ENCODE measurements at places on chromosomes 3 and 15.

DNA sequence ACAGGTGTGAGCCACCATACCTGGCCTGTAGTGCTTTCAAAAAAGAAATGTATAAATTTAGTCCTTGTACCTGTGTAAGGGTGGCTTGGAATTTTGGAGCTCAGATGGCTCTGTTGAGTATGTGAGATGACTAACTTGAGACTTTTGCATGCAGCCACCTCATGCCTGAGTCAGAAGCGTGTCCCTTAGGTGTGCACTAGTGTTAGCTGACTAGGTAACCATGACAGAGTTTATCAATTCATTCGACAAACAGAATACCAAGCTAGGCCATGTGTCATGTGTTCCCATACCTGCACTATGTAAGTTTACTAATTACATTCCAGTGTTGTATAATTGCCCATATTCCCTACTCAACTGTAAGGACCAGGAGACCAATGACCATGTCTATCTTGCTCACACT is 4.0 kb upstream of the ZNF639 start:
- DNase-seq, result no peak

DNA sequence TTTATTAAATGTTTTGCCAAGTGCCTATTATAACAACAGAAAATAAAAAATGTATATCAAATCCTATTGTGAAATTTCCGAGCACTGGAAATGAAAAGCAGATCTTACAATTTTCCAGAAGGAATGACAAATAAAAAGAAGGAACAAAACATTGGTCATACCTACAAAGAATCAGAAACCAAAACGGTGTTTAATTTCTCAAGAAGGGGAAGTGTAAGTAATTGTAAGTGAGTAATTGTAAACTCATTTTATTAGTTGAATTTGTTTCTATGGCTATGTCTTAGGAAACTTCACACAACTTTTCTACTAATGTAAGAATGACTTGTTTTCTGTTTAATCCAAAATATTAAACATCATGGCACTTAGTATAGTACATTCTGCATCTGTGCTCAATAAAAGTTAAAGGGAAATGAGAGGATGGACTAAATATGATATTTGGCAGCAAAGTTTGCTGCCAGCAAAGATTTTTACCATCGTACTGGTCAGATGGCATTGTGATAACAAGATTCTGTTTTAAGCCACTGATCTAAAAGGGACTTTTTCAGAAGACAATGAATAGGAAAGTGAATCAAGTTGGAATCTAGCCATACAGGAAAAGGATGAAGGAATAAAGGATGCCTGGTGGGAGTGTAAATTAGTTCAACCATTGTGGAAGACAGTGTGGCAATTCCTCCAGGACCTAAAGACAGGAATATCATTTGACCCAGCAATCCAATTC is 232.4 kb downstream of the NFKBIZ start:
- DNase-seq, result no peak

DNA sequence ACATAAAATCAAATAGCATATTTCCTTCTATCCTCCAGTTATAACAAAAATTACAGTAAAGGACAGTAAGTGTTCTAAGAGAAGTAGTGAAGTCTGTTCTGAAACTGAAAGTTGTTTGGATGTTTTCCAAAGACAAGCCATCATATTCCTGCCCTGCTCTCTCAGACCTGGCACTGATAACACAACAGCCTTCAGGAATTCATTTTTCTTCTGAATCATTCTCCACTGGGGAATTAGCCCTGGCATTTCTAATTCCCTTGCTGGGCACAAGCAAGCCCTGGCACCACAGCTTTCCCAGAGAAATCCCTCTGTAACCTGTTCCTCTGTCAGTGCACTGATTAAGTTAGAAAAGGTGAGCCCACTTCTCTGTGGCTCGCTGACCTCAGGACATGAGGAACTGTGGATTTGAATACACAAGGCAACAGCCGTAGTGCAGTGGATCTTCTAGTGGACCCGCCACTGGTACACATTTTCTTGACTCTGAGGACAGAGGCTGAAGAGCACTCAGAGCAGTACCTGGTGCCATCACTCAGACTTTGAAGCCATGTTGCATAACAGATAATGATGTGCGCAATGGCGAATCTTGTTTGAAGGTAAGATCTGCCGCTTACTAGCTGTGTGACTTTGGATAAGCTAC is 61.6 kb downstream of the WWTR1 start:
- no peak for DNase-seq

DNA sequence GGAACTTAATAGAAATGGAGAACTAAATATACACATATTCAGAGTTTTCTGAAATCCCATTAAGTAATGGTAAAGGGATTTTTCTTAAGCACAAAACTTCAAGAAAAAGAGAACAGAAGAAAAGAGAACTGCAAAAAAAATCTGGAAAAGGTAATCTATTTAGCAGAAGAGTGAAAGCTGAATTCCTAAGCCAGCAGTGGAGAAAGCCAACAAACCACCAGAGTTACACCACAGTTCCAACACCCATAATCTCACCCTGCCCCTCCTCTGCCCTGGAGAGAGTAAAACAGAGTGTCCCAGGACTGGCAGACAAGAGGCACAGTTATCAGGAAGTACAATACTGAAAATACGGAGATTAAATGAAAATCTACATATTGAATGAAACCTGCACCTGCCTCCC is 29.4 kb downstream of the TP53BP1 start:
- no peak for DNase-seq

GRCh38 chr3:49007771-49008528 is 759 bp downstream of the WDR6 start:
- peak; percentile 90 for DNase-seq

DNA sequence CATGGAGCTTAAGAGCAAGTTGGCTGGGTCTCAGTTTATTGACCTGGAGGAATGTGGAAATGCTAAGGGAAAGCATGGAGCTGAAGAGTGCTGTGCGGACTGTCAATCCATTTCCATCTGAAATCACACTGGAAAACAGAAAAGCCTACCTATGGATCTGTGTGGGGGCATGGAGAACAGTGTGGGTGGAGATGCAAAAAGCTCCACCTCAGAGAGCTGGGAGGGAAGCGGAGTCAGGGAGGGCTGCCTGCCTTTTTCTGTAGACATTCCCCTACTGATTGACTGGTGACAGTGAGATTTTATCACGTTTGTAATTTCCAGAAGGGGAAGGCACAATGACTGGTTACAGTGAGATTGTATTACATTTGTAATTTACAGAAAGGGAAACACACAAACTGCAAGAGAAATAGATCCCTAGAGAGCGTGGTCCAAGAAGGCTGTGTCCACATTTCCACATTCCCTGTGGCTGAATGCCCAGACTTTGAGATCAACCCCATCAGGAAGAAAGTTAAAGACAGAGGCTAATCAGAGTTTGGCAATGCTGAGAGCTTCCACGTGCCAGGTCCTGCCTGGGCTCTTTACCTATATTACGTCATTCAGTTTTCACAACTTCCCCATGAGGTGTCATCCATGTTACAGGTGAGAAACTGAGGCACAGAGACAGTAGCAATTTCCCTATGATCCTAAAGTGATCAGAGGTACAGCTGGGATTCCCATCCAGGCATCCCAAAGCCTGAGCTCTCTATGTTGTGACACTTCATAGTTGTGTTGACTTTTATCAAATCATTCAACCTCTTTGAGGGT is 67.7 kb upstream of the NSMCE3 start:
- DNase-seq, result no peak

DNA sequence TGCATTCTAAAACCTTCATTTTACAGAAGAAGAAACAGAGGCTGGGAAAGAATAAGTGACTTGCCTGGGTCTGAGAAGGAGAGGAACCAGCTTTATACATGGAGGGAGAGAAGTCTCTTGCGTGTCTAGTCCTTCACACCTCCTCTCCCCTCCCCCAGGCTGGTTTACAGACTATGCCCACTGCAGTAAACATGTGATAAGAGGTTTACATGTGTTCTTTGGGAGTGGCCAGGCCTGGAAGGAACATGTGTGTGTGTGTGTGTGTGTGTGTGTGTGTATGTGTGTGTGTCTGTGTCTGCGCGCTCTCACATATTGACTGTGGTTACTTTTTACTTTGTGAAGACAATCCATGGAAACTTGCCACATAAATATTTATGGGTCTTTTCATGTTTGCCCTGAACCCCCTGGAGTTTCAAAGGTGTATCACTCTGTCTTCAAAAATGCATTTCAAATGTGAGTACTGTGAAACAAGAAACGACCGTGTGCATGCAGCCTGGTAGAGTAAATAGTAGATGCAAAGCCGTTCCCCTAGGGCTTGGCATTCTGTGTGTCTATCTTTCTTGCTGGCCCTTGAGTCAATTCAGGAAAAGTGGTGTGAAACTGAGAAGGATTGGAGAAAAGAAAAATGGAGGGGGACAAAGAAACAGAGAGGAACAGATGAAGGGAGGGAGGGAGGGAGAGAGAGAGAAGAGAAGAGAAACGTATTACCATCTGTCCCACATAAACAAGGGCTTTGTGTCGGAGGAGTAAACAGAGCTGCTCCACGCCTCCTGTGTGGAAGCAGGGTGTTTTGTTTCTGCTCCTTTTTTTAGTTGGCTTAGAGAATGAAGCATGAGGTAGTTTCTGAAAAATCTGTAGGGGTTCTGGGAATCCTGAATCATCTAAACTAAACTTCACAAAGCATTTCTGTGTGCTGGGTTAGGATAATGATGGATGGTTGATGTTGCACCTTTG is 51.7 kb downstream of the CLDN11 start:
- DNase-seq, result no peak

DNA sequence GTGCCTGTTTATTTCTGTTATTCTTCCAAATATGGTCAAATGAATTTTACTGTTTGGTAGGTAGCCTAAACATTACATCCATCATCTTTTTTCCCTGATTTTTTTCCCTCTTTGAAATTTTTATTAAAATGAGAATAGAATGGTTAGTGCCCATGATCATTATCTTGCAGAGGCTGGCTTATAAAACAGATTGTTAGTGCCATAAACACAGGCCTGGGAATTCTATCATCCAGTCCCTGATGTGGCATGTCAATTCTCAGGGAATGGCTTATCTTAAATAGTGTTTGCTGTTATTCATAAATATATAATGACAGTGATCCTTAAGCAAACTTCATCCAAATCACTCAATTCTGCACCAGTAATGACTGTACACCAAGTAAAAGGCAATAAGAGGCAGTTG is 207.3 kb downstream of the TUSC7 start:
- DNase-seq, result no peak

- DNase-seq, result no peak
These were observed 36.9 kb downstream of the PLS1 start for GRCh38 chr3:142633073-142633472.

DNA sequence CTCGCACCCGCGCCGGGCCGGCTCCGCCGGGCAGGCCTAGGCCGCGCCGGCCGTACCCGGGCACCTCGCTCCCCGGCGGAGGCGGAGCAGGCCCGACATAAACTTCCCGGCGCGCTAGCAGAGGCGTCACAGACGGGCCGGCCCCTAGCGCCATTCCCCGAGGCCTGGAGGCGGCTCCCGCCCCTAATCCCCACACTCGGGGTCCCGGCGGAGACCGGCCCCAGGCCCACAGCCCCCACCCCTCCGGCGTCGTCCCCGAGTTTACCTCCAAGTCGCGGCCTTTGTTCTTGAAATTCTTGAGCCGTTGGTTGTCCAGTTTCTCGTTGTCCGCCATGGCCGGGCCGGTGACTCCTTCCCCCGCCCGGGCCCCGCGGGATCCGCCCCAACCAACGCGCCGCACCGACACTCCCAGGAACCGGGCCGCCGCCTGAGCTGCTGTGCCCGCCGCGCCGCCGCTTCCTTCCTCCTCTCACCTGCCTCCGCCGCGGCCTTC is 376 bp downstream of the KPNA4 start:
- peak; percentile 85 for DNase-seq

- DNase-seq, result no peak
These were observed 855.4 kb upstream of the ARPP21 start for GRCh38 chr3:34783876-34784275.

DNA sequence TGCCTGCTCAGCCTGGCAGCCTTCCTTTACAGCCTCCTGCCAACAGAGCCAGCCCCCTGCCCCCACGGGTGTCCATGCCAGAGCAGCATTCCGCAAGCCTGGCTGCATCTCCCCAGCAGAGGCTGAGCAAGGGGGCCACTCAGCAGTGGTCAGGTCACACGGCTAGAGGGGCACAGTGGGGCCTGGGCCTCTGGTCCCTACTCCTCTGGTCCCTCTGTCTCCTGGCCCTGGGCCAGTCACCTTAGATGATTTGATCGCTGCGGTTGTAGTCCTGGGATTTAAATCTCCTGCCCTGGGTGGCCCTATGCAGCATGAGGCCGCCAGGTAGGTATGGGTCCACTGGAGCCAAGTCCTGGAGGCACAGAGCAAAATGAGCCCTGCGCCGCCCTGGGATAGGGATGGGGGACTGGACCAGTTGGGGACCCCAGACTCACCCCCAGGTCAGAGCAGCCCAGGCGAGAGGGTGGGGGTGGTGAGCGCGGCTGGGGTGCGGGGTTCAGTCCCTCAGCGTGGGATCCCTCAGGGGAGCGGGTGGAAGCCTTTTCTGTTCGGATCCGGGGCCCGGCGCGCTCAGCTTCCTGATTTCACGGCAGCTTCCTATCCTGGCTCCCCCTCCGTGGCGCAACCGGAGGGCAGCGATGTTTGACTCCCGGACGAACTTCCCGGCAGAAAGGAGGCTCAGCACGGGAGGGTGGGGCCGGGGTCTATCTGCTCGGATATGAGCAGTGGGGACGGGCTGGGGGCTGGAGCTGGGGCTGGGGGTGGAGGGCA is at the start of gene ZBTB47:
ZBTB47 (plus strand) TSS at position 138 of the 771 bp plus-strand sequence. CDS start 4,659 bp downstream, outside the sequence.
- no peak for DNase-seq

DNA sequence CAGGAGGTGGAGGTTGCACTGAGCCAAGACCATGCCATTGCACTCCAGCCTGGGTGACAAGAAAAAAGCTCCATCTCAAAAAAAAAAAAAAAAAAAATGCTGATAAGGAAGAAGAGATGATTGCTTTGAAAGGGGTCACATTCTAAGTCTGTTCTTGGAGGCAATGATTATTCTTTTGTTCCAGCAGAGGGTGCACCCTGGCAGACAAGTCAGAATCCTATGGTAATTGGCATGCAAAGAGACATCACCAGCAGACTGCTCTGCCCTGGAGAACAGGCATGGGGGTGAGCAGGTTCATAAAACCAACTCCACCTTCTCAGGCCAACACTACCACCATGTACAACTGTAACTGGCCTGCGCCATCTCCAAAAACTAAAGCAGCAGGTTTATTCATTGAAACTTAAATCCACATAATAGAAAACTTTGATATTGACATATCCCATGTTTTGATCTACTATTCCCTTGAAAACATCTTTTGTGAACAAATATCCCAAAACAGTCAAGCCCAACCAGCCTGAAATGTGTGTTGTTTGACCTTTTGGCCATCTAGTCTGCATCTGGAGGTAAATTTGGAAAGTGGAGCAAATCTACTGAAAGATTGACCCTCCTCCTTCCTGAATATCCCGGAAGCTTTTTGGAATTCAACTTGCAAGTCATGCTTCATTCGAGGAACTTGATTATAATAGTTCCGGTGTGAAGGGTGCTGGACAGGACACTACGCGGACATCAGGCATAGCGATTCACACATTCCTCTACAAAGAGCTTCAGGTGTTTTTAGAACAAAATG is 100.3 kb downstream of the MECOM start:
- DNase-seq, result no peak

DNA sequence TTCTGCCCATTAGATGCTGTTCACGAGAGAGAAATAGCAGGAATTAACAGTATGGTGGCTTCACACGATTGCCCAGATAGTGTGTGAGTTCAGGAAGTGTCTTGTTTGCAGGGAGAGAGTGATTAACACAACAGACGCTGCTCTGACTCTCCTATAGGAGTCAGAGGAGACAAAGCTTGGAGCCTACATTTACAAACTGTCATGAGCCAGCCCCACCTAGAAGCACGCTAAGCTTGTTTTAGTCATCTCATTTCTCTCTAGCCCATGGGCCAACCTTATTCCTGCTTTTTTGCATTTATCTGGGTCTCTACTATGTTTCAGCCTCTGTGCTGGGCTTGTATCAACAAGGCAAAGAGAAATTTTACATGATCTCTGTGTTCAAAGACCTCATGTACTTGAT is 128.3 kb upstream of the BFSP2 start:
- no peak for DNase-seq

- no peak for DNase-seq
These were observed 112.3 kb downstream of the RORA start for GRCh38 chr15:61116825-61117224.

All from large intestine (tissue), 12 donors.